Non-pigmented ciliary epithelial cell (primary cell): ENCODE measurements at places on chromosomes 2 and 18.

DNA sequence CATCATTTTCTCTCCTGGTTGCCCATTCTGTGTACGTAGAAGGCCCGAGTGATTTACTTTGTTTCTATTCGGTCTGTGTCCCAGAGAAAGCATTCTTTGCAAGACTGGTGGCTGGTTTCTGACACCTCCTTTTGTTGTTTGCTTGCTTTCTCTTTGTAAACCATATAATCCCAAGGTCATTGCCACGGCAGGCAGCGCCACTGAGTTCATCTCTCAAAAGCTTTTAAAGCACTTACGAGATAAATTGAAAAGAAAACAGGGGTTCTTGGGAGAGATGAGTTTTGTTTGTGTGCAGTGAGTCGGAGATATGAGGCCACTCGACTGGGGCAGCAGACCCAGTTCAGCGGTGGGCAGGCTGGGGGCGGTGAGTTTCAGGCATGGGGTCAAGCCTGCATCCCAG lies 137.6 kb downstream of the NCK2 start:
- no peak for DNase-seq

- DNase-seq, result no peak
These were observed 23.6 kb upstream of the RBM44 start for GRCh38 chr2:237774811-237775553.

- DNase-seq, result peak; percentile 59
These were observed 222.8 kb downstream of the SOX11 start for GRCh38 chr2:5914811-5915611.

GRCh38 chr2:181807526-181807925 lies 84.0 kb upstream of the ITPRID2 start:
- DNase-seq, result no peak

DNA sequence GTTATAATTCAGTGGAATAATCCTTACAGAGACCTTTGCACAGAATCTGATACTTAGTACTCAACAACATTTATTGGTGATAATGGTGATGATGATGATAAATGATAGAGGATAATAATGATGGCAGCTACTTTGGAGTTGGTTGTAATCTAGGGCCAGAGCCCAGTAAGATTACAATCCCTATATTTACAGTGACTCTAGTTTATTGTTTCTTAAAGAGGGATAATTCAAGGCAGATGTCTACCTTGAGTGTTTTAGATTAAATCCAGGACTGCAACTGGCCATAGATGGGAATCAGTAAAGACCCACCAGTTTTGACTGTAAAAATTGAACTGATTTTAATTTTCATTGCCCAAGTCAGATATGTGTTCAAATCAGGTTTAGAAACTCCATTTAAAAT lies 813.9 kb upstream of the CNTNAP5 start:
- DNase-seq, result no peak

DNA sequence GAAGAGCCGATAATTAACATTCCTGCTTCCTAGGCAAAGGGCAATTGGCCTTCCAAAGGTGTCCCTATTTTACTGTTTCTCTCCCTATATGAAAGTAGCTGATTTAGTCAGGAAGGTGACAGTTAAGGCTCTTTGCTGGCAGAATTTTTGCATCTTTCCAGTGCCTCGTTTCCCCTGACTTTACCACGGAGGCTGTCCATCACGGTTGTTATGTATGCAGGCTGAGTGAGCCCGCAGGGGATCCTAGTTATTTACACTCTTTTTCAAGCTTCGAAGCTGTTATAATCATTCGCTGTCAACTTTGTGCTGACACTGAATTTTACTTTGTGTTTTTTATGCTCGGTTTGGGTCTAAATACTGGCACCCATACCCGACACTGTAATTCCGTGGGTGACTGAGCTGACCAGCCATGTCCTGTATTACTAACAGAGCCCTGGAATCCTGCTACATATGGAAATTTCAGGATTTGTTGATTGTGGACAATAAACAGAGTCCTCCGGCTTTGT lies 713.8 kb upstream of the FANCL start:
- no peak for DNase-seq

- DNase-seq, result no peak
These were observed 9.1 kb downstream of the MAT2A start for GRCh38 chr2:85547859-85548607.

DNA sequence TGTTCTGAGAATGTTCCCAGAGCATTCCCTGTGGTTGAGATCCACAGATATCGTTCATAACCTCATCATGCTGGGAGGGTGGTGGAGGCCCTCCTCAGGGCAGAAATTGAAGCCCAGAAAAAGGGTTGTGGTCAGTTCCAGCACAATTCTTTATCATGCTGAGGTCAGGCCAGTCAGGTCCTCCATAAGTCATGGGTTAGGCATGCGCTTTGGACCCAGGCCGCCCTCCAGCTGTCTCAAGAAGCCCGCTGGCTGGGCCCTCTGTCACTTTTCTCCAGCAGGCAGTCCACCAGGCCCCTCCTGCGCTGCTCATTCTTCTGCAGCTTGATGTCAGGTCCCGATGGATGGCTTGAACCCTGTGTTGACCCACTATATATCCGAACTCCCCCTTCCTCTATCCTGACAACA lies 151.1 kb upstream of the NT5C1B start:
- peak; percentile 46 for DNase-seq

- DNase-seq, result no peak
These were observed 181.4 kb upstream of the MSH6 start for GRCh38 chr2:47601568-47601967.

- DNase-seq, result no peak
These were observed 9.9 kb downstream of the CCT7 start for GRCh38 chr2:73243884-73244570.

DNA sequence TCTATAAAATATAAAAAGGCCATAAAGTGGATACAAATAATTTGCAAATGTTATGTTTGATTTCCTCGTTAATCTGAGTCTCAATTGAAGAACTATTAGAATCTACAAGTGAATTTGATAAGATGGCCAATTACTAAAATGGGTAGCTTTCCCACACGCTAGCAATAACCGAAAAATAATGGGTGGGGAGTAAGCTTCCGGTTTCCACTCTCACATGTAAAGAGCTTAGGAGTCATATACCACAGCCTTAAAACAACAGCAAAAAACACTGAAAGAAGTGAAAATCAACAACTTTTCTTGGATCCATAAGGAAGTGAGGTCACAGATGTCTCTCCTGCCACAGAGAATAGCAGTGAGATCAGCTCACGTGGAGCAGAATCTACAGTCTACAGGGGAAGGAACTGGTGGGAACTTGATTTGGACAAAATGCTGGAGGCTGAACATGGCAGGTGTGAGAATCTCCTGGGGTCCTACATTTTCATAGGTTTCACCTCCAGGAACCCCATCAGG lies 18.6 kb downstream of the THAP4 start:
- no peak for DNase-seq

DNA sequence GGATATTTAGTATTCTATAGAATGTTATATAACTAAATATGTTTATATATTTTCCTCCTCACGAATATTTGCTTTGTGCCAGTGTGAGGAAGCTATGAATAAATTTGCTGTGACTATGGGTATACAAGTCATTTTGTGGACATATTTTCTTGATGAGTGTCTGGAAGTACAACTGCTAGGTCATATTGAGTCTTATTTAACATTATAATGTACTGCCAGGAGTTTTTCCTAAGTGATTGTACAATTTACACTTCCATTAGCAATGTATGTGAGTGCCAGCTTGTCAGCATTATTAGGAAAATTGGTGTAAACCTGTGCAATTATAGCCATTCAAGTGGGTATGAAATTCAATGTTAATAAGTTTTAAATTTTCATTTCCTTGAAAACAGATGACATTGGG lies 1328.9 kb upstream of the TMEFF2 start:
- no peak for DNase-seq
